ENCODE measurements at places on chromosomes 13 and 19. TPM values are rescaled to one million over a fixed set of nuclear protein-coding genes. Genes with fewer than 3 reads are reported as not detected.

PNMA8C gene
- not detected for total RNA-seq

SRRM5 gene
- 1.1 TPM for total RNA-seq

ADGRE2 gene
- total RNA-seq: 0.42 TPM

TLE6 gene
- 3.1 TPM for total RNA-seq

C19orf81 gene
- 9.5 TPM for total RNA-seq
